ENCODE measurements at places on chromosomes 1 and 21. TPM values are rescaled to one million over a fixed set of nuclear protein-coding genes. Genes with fewer than 3 reads are reported as not detected.
A peak's percentile ranks its signal among the peaks of the same experiment; 100 is the strongest.

Gene RAD54L
- total RNA-seq: 57.2 TPM

Gene C1orf185
- total RNA-seq: not detected

Gene RAP1GAP
- 0.12 TPM for total RNA-seq

Gene MIS18A
- 29.3 TPM for total RNA-seq

Gene WNT4
- not detected for total RNA-seq

Gene RNF186
- total RNA-seq: not detected

Gene BSND
- total RNA-seq: 0.12 TPM

Gene SEMA4A
- total RNA-seq: 14.5 TPM

Gene KCNJ10
- not detected for total RNA-seq

DNA sequence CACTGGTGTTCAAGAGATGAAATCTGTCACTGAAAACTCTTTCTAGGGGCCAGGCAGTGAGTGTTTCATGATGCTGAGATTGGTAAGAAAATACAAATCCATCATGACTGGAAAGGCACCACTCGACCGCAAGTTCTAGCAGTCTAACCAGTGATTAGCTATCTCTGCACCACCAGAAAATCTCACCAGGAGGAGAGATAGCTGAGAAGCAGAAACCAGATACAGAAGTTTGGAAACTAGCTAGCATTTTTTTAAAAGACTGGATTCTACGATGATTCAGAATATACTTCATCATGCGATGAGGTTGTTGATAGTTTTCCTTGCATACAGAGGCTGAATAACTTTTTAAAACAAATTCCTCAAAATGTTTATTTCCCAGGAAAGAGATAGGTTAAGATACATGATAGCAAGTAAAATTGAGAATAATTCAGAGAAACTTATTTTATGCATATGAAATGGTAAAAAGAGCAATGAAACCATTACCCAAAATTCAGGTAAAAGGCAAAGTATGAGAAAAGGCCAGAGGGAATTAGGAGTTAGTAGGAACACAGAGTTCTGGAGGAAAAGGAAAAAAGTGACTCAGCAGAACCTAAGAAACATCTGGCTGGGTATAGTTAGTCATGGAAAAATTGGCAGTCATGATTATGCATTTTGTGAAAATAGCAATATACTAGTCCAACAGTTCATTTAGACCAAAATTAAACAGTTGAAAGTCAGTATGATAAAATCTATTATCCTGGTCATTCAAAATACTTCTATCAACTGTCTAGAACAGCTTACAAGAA lies 3.3 kb upstream of the F3 start:
- peaks cover 68% of the 10 kb centered on the region for H3K27me3 ChIP-seq
- H3K27ac ChIP-seq: no peak overlapping the region
- DNase-seq: no peak
- H3K4me3 ChIP-seq: no peak overlapping the region

DNA sequence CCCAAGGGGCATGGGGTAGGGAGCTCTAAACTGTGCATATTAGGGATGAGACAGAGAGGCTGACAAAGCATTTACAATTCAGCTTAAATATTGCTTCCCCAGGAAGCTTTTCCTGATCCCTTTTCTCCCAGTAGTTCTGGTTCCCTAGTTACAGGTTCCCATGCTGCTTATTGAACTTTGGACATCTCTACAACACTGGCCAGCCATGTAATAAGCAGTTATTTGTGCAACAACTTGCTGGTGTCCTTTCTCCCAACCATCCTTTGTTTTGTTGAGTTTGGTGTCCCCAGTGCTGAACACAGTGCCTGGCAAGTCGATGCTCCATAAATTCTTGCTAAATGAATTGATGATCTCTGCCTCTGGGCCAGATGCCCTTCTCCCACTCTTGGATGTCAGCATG lies 80.6 kb downstream of the PLXNA2 start:
- H3K4me1 ChIP-seq: no peaks in the 10 kb centered on the region
- H3K27ac ChIP-seq: no peak overlapping the region
- no peaks in the 10 kb centered on the region for H3K36me3 ChIP-seq
- H3K4me3 ChIP-seq: no peak overlapping the region

- H3K36me3 ChIP-seq: no peaks in the 10 kb centered on the region
- H3K4me1 ChIP-seq: no peaks in the 10 kb centered on the region
- H3K27me3 ChIP-seq: peaks cover 40% of the 10 kb centered on the region
These were observed 56.1 kb upstream of the CAMK1G start for GRCh38 chr1:209527372-209527771.

DNA sequence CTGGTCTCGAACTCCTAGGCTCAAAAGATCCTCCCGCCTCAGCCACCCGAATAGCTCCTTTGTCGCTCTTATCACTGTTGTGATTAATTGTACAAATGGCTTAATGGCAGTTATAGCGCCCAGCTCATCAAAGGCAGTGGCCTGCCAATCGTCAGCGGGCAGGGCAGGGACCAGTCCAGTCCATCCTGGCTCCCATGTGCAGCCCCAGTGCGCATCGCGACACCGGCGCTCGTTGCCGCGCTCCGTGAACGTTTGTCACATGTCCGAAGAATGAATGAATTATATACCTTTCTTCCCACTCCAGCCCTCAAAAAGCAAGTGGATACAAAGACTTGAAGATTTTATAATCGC lies 18.4 kb downstream of the MTX1 start:
- H3K4me1 ChIP-seq: peaks cover 41% of the 10 kb centered on the region
- no peaks in the 10 kb centered on the region for H3K27me3 ChIP-seq

DNA sequence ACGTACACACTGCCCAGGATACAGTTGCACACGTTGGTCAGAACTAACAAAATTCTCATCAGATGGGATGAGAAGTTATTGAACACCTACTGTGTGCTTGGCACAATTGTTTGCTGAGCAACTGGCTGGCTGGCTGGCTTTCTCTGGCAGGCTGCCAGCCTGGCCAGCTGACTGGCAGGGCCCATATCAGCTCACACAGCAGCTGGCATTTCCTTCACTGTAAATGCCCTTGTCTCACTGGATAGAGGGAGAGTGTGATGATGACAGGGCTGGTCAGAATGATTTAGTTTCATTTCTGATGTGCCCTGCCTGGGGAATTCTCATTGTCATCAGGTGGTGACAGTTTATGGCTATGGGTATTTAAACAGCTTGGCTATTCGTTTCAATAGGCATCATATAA lies 15.8 kb downstream of the CAMK2N1 start:
- no peaks in the 10 kb centered on the region for H3K36me3 ChIP-seq
- no peaks in the 10 kb centered on the region for H3K4me1 ChIP-seq
- no peak overlapping the region for H3K27ac ChIP-seq
- peaks cover 50% of the 10 kb centered on the region for H3K27me3 ChIP-seq

DNA sequence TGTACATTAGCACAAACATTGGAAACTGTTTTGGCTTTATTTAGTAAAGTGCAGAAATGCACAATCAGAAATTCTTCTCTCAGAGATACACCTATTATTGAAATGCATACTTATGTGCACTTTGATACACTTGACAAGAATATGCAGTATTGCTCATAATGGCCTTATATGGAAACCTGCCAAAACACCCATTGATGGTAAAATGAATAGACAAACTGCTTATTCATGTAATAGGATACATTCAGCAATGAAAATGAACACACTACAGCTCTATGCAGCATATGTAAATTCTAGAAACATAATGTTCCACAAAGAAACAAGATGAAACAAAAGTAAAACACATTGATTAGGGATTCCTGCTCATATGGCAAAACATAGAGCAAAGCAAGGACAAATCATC lies 223.9 kb downstream of the S1PR1 start:
- no peaks in the 10 kb centered on the region for H3K4me1 ChIP-seq
- no peak overlapping the region for H3K27ac ChIP-seq
- no peak overlapping the region for H3K4me3 ChIP-seq
- H3K36me3 ChIP-seq: no peaks in the 10 kb centered on the region

DNA sequence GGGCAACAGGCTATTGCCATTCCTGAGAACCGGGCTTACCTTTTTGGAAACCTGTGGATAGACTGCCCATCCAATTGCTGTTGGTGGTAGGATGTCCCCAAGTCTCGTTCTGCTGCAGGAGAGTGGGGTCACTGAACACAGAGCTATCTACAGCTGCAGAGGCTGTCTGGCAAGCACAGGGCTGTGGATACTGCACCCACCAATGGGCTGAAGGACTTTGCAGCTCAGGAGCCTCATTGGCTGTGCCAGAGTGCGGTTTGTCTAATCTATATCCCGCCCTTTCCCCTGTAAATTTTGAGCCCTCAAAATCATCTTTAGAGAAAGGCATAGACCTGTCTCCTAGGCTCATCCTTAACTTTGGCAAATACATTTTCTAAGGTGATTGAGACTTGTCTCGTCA lies 15.3 kb downstream of the RNF187 start:
- no peak overlapping the region for H3K4me3 ChIP-seq
- H3K36me3 ChIP-seq: peaks cover 15% of the 10 kb centered on the region
- peaks cover 11% of the 10 kb centered on the region for H3K27me3 ChIP-seq
- H3K27ac ChIP-seq: no peak overlapping the region

DNA sequence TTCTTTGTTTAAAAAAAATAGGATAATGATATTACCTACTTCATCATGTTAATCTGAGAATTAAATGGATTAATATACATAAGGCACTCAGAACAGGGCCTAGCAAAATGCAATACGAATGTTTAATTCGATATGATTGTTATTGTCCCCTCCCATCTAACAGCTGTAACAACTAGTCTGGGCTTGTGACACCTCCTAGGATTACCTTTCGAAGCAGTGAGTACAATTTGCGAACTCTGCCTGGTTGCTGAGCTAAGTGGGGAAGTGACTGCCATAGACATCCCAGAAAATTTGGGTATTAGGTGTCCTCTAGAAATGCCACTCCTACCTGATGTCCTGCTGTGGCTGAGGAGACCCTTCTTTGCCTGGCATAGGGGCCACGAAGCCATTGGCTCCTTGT lies 3.0 kb downstream of the RASSF5 start:
- H3K27me3 ChIP-seq: peaks cover 26% of the 10 kb centered on the region
- no peak overlapping the region for H3K27ac ChIP-seq
- no peak overlapping the region for H3K4me3 ChIP-seq

- H3K4me1 ChIP-seq: peaks cover 46% of the 10 kb centered on the region
- no peaks in the 10 kb centered on the region for H3K27me3 ChIP-seq
- H3K36me3 ChIP-seq: no peaks in the 10 kb centered on the region
- H3K27ac ChIP-seq: no peak overlapping the region
- no peak overlapping the region for H3K4me3 ChIP-seq
- DNase-seq: no peak
These were observed 23.3 kb upstream of the BTG2 start for GRCh38 chr1:203281851-203282661.

GRCh38 chr1:150906813-150907212 lies 19.4 kb upstream of the SETDB1 start:
- no peaks in the 10 kb centered on the region for H3K27me3 ChIP-seq
- no peak overlapping the region for H3K4me3 ChIP-seq
- H3K36me3 ChIP-seq: peaks cover 5% of the 10 kb centered on the region
- DNase-seq: no peak

- H3K4me1 ChIP-seq: no peaks in the 10 kb centered on the region
- no peak overlapping the region for H3K27ac ChIP-seq
- H3K36me3 ChIP-seq: no peaks in the 10 kb centered on the region
- H3K27me3 ChIP-seq: no peaks in the 10 kb centered on the region
- DNase-seq: no peak
These were observed 116.8 kb downstream of the KCNH1 start for GRCh38 chr1:211017075-211017718.

- DNase-seq: no peak
- peaks cover 14% of the 10 kb centered on the region for H3K27me3 ChIP-seq
- no peaks in the 10 kb centered on the region for H3K36me3 ChIP-seq
These were observed 921 bp downstream of the SMPDL3B start for GRCh38 chr1:27935721-27936120.

- DNase-seq: no peak
- no peak overlapping the region for H3K27ac ChIP-seq
- H3K4me3 ChIP-seq: no peak overlapping the region
These were observed 9.8 kb downstream of the CACYBP start for GRCh38 chr1:175009532-175009931.

- H3K4me3 ChIP-seq: no peak overlapping the region
- no peak for DNase-seq
- H3K36me3 ChIP-seq: no peaks in the 10 kb centered on the region
- H3K4me1 ChIP-seq: no peaks in the 10 kb centered on the region
These were observed 102.7 kb downstream of the RASAL2 start for GRCh38 chr1:178196631-178197030.

- no peak overlapping the region for H3K4me3 ChIP-seq
- no peaks in the 10 kb centered on the region for H3K27me3 ChIP-seq
- peaks cover 45% of the 10 kb centered on the region for H3K36me3 ChIP-seq
- no peak overlapping the region for H3K27ac ChIP-seq
These were observed 26.6 kb downstream of the ATF6 start for GRCh38 chr1:161792740-161793139.

GRCh38 chr1:5954964-5955363 lies 37.3 kb downstream of the NPHP4 start:
- peak overlapping the region; percentile 69 for H3K27ac ChIP-seq
- H3K36me3 ChIP-seq: peaks cover 18% of the 10 kb centered on the region
- DNase-seq: peak; percentile 54
- no peak overlapping the region for H3K4me3 ChIP-seq

DNA sequence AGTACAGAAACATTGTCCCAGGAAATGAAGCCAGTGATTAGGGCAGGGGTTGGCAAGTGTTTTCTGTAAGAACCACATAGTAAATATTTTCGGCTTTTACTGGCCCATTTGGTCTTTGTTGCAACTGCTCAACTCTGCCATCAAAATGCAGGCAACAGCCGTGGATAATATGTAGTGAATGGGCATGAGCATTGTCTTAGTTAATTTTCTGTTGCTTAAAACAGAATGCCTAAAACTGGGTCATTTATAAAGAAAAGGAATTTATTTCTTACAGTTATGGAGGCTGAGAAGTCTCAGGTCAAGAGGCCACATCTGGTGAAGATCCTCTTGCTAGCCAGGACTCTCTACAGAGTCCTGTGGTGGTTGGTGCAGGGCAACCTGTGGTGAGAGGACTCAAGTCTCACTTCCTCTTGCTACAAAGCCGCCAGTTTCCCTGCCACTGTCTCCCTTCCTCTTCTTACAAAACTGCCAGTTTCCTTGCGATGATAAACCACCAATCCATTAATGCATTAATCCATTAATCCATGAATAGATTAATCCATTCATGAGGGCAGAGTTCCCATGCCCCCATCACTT lies 166.4 kb downstream of the PSMG1 start:
- H3K4me3 ChIP-seq: no peak overlapping the region
- peaks cover 17% of the 10 kb centered on the region for H3K27me3 ChIP-seq
- no peaks in the 10 kb centered on the region for H3K36me3 ChIP-seq
- no peak overlapping the region for H3K27ac ChIP-seq

GRCh38 chr21:31255036-31255435 lies 89.0 kb downstream of the TIAM1 start:
- H3K4me3 ChIP-seq: no peak overlapping the region
- no peaks in the 10 kb centered on the region for H3K4me1 ChIP-seq
- H3K27ac ChIP-seq: no peak overlapping the region
